ENCODE measurements at places on chromosomes 1 and 21.

DNA sequence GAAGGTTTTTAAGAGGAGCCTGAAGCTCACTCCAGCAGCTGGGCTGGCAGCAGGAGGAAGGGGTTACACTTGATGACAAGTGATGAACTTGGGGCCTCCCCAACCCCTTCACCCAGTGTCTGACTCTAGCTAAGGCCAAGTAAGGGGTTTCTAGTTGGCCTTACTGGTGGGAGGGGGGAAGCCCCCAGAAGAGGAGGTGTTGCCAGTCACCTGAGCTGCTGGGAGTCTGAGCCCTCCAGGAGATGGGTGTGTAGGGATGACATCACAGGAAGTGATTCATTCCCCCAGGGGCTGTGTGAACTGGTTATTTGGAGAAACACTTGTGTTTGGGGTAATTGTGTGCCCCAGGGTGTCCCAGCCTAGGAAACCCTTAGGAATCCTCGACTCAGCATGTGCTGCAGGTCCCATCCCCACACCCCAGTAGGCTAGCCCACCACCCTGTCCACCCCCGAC is 3.1 kb downstream of the PADI1 start:
- peak; percentile 47 for DNase-seq

- DNase-seq = no peak
Measured at GRCh38 chr1:47643306-47644211, 205.7 kb downstream of the FOXD2 start.

GRCh38 chr1:238664139-238664538 is 722.2 kb upstream of the CHRM3 start:
- DNase-seq = no peak

DNA sequence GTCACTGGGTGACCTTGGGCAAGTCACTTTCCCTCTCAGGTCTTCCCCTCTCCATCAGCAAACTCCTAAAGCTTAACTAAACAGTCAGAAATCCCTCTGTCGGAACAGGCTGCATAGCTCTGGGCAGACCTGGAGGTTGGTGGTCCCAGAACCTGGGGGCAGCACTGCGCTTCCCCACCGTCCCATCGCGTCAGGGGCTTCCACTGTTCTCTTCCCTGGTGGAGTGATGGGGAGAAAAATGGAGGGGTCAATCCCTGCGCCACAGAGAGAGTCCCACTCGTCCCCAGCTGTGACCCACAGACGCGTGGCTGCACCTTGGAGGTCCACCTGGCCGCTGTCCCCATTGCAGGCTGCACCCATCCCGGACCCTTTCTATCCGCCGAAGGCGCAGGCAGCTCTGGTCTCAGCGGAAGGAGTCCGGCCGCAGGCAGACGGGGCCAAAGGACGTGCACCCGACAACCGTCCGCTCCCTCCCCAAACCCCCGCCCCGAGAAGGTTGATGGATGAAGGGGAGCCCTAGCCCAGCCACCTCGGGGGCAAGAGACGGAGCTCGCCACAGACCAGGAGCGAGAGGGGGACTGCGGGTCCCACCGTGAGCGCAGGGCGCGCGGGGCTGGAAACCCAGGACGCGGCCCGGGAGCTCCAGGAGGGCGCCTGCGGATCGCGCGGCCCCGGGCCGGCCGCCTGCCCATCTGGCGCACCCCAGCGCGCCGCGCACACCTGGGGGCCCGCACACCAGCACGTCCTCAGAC is 588 bp upstream of the WNT3A start:
- no peak for DNase-seq

DNA sequence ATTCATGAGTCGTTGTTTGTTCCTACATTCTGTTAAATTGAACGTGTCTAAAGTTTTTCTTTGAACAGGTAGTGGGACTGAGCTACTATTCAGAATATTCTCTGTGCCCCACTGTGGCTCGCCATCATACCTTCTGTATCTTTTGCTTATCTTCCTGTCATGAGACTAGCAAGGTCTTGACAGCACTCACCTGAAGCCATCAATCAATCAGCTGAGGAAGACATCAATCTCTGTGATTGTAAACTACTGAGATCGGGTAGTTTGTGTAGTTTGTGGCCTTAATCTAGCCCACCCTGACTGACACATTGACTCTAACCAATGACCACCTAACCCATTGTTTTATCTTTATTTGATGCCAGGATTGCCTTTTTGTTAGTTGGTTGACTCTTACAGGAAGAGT is 17.7 kb upstream of the RUNX1 start:
- DNase-seq = no peak

DNA sequence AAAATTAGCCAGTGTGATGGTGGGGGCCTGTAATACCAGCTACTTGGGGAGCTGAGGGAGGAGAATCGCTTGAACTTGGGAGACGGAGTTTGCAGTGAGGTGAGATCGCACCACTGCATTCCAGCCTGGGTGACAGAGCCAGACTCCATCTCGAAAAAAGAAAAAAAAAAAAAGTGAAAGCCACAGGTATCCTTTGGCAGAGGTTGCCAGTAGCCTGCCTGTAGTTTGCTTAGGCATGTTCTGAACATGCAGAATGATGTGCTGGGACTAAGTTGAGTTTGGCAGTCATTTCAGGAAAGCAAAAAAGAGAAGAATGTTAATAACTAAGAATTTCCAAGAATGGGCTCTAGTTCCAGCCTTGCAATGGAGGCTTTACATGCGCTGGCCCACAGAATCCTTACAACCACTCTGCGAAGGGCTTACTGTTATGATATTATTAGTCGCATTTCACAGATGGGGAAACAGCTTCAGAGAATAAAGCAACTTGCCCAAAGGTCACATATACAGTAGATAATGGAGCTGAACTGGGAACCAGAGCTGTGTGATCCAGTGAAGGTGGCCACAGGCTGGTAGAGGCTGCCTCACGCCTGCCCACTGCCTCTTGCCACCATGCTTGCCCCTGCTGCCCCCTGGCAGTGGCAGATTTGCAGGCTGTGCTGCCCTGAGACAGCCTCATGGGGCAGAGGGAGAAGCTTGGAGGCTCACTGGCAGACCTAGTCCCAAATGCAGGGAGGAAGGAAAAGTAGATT is 66.5 kb upstream of the LYST start:
- DNase-seq = no peak

DNA sequence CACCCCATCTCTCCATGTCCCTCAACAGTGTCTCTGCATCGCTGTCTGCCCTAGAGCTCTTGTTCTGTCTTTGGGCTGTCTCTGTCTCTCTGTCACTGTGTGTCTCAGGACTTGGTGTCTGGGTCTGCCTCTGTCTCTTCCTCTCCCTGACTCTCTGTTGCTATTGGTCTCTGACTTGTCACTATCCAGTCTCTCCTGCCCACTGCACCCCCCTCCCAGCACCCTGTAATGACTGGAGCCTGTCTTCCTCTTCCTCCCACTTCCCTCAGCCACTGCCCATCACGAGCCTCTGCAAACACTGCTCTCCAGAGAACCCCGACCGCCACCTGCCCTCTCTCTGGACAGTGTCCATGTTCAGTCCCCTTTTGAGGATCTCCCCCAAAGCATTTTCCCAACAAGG is 12.1 kb downstream of the PEAR1 start:
- no peak for DNase-seq

GRCh38 chr1:111988377-111988742 is 1.1 kb downstream of the KCND3 start:
- no peak for DNase-seq
